ENCODE measurements at places on chromosomes 11 and 22. TPM values are rescaled to one million over a fixed set of nuclear protein-coding genes. Genes with fewer than 3 reads are reported as not detected.

GRCh38 chr11:104134745-104135144 lies 29.2 kb downstream of the PDGFD start:
- H3K27me3 ChIP-seq = no peaks in the 10 kb centered on the region
- no peak overlapping the region for H3K4me3 ChIP-seq
- H3K27ac ChIP-seq = no peak overlapping the region
- H3K4me1 ChIP-seq = no peaks in the 10 kb centered on the region
- no peaks in the 10 kb centered on the region for H3K36me3 ChIP-seq
- DNase-seq = no peak

DNA sequence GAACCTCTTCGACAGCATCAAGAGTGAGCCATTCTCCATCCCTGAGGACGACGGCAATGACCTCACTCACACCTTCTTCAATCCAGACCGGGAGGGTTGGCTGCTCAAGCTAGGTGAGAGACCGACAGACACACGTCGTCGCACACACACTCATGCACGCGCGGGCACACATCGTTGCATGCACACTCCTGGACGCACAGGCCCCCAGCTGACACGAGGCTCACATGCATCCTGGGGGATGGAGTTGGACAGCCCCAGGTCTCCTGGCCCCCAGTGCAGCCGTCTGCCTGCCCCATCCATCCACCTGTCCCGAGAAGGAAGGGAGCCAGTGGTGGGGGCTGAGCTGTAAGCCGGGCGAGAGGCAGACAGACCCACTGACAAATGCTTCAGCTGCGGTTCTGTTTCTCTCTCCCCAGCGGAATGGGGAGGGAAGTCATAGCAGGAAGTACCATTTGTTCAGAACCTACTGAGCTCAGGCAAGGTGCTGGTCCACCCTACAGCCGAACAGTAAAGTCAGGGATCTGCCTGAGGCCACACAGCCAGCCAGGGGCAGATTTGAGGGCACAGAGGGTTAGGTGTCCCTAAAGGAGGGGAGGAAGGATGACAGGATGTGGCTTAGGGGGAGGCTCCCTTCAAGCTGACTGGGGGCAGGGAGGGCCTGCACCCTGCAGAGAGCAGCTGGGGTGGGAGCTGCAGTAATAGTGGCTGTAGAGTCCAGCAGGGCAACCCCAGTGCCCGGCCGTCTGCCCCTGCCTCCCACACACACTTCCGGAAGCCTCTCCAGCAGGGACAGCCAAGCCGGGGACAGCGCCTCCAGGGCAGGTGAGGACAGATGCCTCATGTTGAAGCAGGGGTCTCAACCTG lies 27.1 kb downstream of the CYTH4 start:
- no peak overlapping the region for H3K4me3 ChIP-seq
- no peaks in the 10 kb centered on the region for H3K27me3 ChIP-seq
- DNase-seq = no peak
- H3K36me3 ChIP-seq = no peaks in the 10 kb centered on the region
- H3K27ac ChIP-seq = no peak overlapping the region
- peaks cover 12% of the 10 kb centered on the region for H3K4me1 ChIP-seq

- no peaks in the 10 kb centered on the region for H3K4me1 ChIP-seq
- no peaks in the 10 kb centered on the region for H3K27me3 ChIP-seq
- H3K36me3 ChIP-seq = no peaks in the 10 kb centered on the region
- DNase-seq = no peak
- no peak overlapping the region for H3K4me3 ChIP-seq
Measured at GRCh38 chr11:1082346-1082727, 7.7 kb downstream of the MUC2 start.

ZNRF3 gene
- total RNA-seq = 28.9 TPM

Data from GM23338 (cell line).